ENCODE measurements at places on chromosomes 5 and 9.

- peak; percentile 52 for DNase-seq
Observed at GRCh38 chr9:34158362-34158869, 20.4 kb upstream of the UBAP1 start.

DNA sequence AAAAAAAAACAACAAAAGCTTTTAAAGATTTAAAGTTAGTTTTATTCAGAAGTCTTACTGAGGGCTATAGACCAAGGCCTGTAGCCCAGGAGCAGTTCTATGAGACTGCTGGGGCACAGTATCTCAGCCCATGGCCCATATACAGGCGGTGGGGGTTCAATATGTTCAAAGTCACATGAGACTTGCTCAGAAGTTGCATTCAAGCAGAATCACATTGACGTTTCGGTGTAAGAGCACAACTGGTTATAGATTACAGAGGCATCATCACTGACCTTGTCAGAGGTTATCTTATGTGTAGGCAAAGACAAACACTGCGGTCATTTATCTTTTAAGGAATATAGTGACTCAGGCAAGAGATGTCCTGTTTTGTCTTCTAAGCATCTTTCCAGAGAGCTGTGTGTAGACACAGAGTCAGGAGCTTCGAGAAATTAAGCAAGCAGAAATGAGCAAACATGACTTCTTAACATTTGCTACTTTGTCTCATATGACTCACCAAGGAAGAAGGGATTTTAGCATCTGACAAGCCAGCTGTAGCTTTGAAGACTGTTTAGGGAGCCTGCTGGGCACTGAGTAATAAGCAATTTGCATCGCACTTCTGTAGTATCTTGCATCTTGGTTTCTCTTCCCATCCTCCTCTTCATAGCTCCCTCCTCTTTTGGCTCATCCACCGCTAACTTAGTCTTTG lies 12.9 kb upstream of the F2RL1 start:
- no peak for DNase-seq

DNA sequence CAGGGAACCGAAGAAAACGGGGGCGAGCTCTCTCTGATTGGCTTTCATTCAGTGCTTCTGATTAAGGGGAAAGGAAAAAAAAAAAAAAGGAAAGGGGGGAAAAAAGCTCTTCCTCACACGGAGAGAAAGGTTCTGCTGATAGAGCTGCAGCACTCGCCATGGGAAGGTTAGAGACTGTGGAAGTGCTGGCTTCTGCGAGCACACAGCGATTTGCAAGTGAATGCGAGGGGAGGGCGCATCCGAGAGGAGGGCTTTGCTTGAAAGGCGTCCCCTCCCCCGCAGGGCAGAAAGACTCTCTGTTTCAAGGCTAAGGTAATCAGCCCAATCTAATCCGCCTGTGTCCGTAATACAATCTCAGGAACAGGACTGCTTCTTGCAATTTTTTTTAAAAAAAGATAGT lies at the start of gene CDH10:
CDH10 (minus strand) TSS at position 218 of the 400 bp plus-strand sequence. CDS start 51,488 bp downstream, outside the sequence.
- peak; percentile 97 for DNase-seq

- DNase-seq, result no peak
Observed at GRCh38 chr9:13358128-13358527, 78.6 kb upstream of the MPDZ start.

DNA sequence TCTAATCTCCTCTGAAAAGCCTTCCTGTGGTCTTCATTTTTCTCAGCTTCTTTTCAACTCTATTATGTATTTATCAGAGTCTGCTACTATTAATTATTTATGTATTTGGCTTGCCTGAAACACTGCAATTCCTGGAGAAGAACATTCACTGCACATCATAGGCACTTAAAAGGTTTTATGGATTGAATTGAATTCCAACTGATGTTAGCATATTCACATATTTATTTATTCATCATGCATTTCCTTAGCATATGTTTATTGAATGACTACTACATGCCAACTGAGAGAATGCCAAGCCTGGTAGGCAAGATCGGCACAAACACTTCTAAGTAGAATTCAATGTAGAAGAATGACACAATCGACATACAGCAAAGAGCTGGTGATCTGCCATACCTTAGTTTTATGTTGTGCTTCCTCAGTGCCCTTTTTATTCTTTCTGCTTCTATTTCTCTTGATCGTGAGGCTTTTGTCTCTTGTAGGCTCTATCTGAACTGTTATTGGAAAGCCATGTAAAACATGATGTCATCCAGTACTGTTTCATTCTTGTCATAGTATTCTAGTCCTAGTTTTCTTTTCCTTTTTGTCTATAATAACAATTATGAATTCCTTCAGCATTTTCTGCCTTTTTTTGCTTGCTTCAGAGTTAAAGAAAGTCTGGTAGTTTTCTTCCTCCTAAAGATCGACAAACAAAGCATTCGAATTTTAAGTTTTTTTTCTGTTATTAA lies 454.2 kb downstream of the TLE4 start:
- no peak for DNase-seq

DNA sequence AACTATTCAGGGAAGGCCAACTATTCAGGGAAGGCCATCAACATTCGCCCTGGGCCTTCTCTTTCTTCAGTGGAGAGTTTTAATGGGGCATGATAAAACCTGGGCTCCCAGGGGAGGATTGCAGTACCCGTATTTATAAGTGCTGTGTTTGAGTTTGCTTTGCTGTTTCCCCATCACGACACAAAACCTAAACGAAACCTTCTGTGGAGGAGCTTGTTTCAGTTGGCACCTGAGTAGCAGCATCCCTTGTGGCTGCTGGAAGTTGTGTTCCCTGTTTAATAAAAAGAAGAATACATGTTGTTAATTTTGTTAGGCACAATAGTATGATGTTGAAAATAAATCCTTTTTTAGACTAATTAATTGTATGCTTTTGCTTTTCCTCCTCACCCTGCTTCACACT lies 8.3 kb downstream of the WDR31 start:
- no peak for DNase-seq

DNA sequence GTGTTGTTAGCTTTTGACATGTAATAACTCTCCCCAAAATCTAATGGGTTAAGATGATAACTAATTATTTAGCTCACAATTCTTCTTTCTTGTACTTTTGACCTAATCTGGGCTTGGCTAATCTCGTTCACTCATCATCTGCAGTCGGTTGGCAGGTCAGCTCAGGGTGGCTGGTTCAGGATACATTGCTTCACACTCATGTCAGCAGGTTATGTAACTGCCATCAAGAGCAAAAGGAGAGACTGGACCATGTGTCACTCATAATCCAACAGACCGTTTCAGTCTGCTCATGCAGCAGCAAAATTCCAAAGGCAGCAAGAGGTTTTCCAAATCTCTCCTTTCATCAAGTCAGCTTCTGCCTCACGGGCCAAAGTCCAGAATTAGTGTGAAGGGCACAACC lies 998.4 kb upstream of the CTNND2 start:
- DNase-seq, result no peak

DNA sequence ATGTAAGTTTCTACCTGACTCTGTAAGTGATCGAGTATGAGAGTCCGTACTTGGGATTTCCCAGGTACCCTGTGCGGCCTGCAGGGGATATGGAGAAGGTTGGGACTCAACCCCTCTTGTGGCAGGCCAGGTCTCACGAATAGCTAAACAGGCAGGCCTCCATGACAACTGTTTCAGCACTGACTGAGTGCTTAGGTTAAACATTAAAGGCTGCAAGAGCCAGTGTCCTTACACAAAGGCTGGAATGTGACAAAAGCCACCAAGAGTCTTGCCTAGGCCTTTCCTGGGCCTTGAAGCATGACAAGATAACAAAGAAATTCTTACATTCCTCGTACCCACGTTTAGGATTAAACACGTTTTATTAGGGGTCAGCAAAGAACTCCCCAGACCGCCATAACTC lies 58.6 kb downstream of the THBS4 start:
- peak; percentile 29 for DNase-seq

DNA sequence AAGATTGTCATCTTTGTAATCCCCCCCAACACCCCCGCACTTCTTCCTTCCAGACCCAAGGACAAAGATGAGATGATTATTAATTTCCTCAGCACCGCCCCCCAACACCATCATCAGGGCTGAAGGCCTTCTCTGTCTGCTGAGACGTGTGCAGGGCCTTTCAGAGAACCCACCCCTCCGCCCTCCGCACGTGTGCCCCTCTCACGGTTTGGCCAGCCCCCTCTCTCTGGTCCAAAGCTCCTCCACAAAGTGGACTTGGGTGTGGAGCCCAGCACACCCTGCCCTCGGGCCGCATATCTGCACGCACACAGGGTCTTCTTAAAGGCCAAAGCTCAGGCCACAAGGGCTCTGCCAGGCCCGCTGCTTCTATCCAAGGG lies 32.0 kb downstream of the PAX5 start:
- no peak for DNase-seq

DNA sequence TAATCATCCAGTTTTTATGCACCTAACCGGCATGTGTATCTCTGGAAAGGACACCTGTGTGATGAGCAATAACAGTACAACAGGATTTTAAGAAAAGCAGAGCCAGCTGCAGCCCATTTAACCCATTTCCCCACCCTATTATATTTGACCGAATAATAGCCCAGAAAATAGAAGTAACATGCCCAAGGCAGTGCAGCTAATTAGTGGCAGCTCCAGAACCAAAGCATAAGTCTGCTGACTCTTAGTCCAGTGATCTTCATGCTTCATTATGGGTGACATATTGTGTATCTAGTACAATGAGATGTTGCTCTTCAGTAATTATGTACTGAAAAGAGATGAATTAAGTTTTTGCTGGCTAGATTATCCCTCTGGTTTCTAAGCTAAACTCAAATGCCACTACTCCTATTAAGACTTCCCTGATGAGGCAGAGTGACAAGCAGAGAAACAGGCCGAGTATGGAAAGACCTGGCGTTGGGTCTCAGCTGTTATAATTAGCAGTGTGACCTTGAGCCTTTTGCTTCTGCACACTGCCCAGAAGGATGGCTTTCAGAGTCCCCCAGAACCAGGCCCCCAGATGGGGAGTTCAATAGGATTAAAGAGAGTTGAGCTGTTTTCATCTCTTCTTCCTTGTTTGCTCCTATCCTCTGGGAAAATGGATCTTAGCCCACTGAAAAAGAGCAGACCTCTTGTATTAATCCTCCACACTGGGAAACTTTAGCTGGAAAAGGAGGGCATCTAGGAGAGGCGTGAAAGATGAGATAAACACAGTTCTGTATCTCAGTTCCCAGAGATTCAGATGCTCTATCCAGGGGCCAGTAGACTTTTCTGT lies 10.8 kb upstream of the C1QTNF3 start:
- DNase-seq, result no peak

DNA sequence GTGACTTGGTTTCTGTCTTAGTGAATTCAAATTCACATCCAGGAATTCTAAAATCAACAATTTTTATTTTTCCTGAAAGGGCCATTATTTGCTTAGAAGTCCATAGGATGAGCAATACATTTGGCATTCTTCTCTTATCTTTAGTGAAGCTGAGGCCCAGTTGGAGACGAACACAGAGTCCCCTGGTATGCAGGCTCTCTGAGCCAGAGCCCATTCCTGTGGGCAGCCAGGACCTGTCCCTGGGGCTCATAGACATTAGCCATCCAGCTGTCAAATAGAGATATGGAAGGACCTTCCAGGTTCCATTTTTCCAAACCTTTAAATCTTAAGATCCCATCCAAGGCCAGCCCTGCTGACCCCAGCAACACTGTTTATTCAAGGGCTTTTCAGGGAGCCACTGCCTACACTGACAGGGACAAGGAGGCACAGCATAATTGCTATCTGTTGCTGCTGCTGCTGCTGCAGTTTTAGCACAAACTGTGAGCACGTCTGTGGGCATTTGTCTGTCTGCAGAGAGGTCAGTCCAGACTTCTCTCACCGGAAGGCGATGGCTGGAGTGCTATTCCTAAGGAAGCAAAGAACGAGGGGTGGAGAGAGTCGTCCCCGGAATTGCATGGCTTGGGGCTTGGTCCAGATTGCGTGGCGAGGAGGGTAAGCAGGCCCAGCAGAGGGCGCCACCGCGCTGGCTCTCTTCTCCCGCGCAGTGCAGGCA lies 639.0 kb downstream of the CCDC171 start:
- peak; percentile 88 for DNase-seq

DNA sequence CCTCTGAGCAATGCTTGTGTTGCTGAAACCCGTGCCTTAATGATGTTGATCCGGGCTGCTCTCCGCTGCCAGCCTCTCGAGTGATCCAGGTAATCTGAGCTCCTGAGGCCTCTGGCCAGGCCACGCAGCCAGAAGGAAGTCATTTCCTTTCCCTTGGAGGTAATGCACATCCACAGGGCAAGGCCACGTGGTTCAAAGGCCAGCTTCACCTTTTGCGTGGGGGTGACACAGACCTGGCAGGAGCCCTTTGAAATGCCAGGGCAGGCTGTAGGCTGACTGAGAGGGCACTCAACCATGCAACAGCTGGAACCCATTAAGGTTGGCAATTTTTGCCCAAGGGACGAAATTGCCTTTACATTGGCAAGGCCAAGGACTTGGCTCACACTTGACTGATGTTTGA lies 80.4 kb downstream of the LIX1 start:
- no peak for DNase-seq
